ENCODE measurements at places on chromosomes 7 and 10.
A peak's percentile ranks its signal among the peaks of the same experiment; 100 is the strongest.

- no peak for DNase-seq
Observed at GRCh38 chr10:119061352-119061751, 19.3 kb downstream of the EIF3A start.

GRCh38 chr10:24872790-24873182 lies 79.6 kb downstream of the PRTFDC1 start:
- DNase-seq, result peak; percentile 50

GRCh38 chr10:110361800-110362456 lies 57.2 kb upstream of the SMNDC1 start:
- no peak for DNase-seq

- no peak for DNase-seq
Observed at GRCh38 chr7:13236026-13236425, 548.6 kb downstream of the ARL4A start.

DNA sequence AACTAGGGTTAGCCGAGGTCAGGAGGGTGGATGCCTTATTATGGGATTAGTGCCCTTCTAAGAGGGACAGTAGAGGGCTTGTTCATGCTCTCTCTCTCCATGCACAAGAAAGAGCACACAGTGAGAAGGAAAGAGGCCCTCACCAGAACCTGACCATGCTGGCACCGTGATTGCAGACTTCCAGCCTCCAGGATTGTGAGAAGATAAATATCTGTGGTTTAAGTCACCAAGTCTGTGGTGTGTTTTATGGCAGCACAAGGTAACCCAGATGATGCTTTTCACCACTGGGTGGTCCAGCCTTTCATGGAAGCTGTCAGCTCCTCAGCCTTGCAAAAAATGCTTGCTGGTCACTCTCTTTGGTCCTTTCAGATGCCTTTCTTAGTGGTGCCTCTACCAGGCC lies 175.9 kb downstream of the ANKRD30A start:
- no peak for DNase-seq

DNA sequence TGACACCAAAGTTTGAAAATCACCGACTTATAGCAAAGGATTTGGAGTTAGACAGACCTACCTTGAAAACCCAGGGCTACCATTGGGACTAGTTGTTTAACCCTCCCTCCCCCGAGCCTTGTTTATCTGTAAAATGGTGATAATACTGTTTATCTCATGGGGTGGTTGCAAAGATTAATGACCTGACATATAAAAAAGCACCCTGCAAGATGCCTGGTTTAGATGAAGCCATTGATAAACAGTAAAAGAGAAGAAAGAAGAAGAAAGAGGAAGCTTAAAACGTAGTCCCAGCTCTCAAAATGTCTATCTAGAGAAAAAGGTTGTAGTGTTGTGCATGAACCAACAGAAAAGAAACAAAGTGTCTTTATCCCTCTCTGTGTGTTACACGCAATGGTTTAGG lies 145.7 kb downstream of the FGFR2 start:
- no peak for DNase-seq

GRCh38 chr7:47747160-47747559 lies 165.2 kb upstream of the TNS3 start:
- DNase-seq, result no peak

- DNase-seq, result no peak
Observed at GRCh38 chr10:27530477-27530876, 26.4 kb downstream of the RAB18 start.

- DNase-seq, result no peak
Observed at GRCh38 chr10:86311190-86311589, 55.4 kb downstream of the GRID1 start.

DNA sequence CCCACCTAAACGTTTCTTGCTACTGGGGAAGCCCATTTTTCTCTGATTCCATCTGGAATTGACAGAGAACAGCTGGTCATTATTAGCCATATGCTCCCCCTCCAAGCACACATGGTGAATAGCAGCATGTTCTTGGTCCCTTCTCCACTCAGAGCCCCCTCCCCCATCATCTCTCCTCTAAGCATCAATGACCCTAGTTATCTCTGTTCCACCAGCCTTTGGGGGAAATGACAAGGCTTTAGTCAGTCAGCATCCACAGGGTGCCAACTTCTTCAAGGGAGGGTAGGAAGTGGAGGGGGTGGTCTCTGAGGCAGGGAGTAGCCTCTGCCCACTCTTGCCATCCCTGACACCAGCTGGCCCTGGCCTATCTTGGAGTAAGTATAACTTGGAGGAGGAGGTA lies 163.1 kb downstream of the UBE2H start:
- no peak for DNase-seq

DNA sequence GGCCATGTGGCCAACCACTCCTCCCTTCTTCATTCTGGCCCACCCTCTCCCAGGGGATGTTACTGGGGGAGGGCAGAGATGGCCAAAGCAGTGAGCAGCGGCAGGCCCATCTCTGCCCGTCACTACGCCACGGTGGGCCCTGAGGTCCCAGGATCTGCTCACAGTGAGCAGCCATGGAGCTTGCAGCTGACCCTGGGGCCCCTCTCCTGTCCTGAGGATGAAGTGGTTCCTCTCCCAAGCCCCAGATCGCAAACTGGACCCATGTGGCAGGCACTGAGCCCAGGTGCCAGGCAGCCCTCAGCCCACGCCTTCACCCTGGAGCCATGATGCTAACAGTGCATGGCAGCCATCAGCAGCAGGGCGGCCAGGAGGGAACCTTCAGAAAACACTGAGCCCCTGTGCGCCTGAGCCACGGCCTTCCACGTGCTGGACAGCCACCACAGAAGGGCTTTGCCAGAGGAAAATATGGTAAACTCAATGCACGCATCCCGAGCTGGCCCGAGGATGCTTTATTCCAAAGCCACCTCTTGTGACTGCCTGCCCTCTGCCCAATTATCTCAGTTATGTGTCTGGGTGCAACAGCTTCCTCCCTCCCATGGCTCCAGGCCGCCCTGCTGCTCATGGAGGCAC lies 485.7 kb downstream of the PTPRN2 start:
- DNase-seq, result no peak

DNA sequence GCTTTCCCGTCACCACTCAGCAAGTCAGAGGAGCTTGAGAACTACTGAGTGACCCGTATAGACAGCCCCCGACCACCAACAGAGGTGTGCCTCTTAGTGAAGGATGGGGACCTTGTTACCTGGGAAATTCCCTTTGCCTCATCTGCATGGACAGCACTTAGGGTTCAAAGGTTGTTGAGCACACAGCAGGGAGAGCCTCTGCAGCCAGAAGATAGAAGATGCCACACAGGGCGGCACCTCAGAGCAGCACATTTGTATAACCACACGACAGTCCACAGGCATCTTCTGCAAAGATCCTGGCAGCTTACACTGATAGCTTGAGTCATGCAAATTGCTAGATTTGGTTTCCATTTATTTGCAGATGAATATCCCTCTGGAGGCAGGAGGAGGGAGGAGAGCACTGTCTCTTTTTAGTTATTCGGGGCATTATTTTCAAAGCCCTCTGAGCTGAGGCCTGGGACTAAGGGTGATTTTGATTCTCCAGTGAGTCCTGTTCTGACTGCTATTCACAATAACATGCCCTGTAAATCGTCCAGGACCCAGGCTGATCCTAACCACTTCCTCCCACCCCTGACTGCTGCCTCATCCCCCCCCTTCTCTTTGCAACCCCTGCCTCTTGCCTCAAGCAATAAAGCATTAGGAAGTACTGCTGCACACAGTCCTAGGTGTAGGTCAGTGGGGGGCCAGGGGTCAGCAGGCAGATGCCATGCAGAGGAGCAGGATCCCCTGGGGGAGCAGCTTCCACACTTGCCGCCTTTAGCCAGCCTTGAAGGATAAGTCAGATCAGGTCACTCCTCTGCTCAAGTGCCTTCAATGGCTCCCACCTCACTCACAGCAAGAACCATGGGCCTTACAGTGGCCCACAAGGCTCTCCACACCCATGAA lies 24.6 kb upstream of the INMT start:
- peak; percentile 35 for DNase-seq
